ENCODE measurements at places on chromosomes 16 and 17.

DNA sequence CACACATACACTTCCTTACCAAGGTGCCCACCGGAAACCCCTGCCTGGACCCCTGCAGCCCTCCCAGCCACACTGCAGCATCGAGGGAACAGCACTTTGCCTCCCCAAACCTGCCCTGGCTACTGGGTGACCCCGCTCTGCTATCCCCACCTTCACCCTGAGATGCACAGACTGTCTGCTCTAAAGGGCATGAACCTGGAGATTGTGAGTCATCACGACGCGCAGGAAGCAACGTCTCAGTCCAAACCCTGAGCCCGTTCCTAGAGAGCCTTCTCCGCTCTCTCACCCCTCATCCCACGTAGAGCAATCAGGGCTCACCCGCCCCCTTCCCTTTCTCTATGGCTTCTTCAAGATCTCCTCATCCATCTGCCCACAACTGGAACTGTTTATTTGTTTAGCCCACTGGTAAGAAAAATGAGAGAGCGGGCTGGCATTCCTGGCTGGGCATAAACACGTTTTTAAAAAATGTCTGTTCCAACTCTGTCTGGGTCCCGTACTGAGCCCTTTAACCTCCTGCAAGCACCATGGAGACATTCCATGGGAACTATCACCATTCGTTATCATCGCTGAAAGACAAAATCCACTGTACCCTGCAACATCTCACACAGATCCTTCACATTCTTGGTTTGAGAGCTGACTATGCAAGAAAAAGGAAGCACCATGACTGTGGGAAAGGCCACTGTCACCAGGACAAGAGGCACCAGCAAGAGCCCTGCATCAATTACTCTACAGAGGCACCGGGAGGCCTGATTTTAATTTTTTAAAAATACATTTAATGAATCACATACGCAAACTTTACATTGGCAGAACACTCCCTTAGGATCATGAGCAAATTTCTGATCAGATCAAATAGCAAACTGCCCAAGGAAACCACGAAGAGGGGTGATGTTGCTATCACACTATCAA is 28.2 kb downstream of the ZFHX3 start:
- DNase-seq, result peak; percentile 61

- DNase-seq, result no peak
Measured at GRCh38 chr16:49504023-49504364, 130.4 kb downstream of the C16orf78 start.

- DNase-seq, result no peak
Measured at GRCh38 chr16:8583732-8584131, 6.6 kb downstream of the TMEM114 start.

DNA sequence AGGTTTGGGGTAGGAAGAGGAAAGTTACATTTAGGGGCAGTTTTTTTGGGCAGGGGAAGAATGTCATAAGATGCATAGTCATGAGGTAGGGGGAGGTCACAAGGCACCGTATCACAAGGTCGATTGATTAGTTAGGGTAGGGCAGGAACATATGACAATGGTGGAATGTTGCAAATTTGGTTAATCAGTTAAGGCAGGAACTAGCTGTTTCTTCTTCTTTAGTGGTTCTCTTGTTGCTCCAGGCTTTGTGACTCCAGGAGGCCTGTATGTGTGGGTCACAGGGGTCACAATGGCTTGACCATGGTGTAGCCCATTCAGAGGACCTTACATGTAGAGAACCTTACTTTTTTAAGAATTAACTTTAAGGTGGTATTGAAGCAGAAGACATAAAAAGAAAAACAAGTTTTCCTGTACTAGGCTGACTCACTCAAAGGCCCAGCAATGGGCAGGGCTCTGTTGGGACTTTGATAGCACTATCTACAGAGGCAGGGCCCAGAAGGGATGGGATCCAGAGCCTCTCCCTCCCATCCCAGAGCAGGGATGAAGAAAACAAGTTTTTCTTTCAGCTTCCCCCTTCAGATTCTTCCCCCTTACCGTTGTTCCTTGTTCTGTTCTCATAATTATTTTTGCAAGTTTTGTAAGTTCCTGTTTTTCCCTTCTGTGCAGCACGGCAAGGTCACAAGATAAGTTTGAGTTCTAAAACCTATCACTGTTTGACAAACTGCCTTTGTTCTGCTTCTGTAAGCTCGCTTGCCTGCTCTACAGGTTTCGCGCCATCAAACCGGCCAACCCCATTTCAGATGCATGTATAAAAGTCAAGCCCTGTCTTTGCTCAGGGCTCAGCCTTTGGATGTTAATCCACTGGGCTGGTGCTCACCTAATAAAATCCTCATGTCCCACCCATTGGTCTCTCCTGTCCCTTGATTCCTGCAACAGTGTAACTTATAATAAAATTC is 45.8 kb upstream of the ATF7IP2 start:
- DNase-seq, result no peak

GRCh38 chr17:15351925-15352324 is 10.5 kb upstream of the TEKT3 start:
- peak; percentile 37 for DNase-seq

- DNase-seq, result no peak
Measured at GRCh38 chr17:50468304-50469207, at the start of gene CHAD. Gene CHAD (minus strand): TSS chr17:50468880. CDS start chr17:50468813, 67 bp downstream.

- DNase-seq, result no peak
Measured at GRCh38 chr16:17287166-17287800, 183.5 kb downstream of the XYLT1 start.

GRCh38 chr16:23464196-23464595 is 11.2 kb upstream of the COG7 start:
- no peak for DNase-seq

- DNase-seq, result no peak
Measured at GRCh38 chr17:45030733-45031132, 20.7 kb downstream of the DCAKD start.

DNA sequence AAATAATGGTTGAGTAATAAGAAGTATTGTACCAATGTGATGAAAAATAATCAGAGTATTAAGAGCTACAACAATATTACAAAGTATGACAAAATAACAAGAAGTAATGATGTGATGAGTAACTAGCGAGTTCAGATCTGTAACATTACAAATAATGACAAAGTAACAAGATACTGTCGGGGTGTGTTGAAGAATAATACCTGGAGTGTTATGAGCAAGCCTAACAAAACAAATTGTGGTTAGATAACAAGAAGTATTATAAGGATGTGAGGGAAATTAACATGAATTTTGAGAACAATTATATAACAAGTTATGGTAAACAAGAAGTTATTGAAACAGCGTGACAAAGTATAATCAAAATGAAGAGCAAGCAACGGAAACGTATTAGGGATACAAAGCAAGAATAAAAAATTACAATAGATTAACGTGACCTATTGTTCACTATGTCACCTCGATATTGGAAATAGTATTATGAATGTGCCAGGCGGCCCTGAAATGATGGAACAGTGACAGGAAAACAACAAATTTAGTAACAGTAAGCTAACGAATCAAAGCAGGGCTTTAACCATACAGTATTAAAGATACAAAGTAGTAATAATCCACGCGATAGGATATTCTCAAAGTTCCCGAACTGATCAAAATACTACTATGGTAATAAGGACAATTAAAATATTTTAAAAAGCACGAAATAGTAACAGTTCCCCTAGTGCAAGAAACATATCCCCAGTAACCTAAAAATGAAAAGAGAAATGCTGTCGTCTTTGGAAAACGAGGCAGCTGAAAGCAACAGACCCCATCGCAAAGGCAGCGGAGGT is 1.6 kb downstream of the TBX4 start:
- DNase-seq, result no peak

GRCh38 chr16:77589071-77589765 is 133.1 kb upstream of the NUDT7 start:
- DNase-seq, result no peak

- no peak for DNase-seq
Measured at GRCh38 chr16:85245307-85246172, 133.3 kb upstream of the CIBAR2 start.

- no peak for DNase-seq
Measured at GRCh38 chr17:37841232-37841631, 83.0 kb upstream of the TBC1D3K start.

- no peak for DNase-seq
Measured at GRCh38 chr17:50117202-50118051, 12.5 kb downstream of the SAMD14 start.

- DNase-seq, result peak; percentile 5
Measured at GRCh38 chr16:22787466-22788192, 26.3 kb upstream of the HS3ST2 start.

DNA sequence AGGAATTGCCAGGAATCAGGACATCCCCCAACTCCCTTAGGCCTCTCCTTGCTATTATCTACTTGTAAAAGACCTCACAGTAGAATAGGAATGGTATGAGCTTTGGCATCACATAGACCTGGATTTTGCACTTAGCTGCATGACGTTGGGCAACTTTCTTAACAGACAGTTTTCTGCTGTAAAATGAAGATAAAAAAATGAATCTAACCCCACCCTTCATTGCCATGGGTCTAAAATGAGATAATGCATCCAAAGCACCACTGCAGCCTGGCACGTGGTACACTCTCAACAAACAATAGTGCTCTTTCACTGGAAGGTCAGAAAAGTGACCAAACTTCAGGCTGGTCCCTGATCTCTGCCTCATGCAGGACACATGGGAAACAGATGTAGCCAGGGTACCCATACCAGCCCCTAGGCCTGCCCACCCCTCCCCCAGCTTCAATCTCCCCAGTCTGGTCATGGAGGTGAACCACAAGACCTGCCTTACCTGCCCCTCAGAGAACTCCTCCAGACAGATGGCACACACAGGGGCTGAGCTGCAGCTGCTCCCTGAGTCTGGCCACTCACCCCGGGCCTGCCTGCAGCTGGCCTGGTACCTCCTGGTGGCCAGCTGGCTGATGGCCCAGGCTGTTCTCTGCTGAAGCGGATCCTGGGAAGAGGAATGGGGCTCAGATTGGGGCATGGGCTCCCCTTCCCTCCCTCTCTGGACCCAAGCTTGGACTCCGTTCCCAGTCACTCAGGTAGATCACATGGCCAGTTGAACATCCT is 8.5 kb upstream of the SUPT4H1 start:
- DNase-seq, result no peak

DNA sequence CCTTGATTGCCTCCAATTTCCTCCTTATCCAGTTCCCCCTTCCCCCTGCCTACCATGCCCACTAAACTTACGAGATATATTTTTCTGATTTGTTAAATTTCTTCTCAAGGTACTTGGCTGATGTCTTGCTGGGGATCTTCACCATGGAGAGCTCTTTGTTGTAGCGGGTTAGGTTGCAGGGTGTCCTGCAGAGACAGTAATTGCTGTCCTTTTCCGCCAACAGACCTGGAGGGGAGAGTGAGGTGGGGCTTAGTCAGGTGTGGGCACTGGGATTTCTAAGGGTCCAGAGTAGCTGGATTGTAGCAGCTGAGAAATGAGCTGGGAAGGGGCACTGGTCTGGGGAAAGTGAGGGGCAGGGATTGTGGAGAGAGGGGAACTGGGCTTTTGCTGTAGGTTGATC is 32.1 kb downstream of the SPACA3 start:
- DNase-seq, result no peak

- no peak for DNase-seq
Measured at GRCh38 chr17:49452201-49452600, 37.5 kb upstream of the PHB1 start.

GRCh38 chr16:89034971-89035668 is 58.1 kb upstream of the CBFA2T3 start:
- no peak for DNase-seq

GRCh38 chr17:45410144-45411091 is 22.3 kb downstream of the ARHGAP27 start:
- no peak for DNase-seq

DNA sequence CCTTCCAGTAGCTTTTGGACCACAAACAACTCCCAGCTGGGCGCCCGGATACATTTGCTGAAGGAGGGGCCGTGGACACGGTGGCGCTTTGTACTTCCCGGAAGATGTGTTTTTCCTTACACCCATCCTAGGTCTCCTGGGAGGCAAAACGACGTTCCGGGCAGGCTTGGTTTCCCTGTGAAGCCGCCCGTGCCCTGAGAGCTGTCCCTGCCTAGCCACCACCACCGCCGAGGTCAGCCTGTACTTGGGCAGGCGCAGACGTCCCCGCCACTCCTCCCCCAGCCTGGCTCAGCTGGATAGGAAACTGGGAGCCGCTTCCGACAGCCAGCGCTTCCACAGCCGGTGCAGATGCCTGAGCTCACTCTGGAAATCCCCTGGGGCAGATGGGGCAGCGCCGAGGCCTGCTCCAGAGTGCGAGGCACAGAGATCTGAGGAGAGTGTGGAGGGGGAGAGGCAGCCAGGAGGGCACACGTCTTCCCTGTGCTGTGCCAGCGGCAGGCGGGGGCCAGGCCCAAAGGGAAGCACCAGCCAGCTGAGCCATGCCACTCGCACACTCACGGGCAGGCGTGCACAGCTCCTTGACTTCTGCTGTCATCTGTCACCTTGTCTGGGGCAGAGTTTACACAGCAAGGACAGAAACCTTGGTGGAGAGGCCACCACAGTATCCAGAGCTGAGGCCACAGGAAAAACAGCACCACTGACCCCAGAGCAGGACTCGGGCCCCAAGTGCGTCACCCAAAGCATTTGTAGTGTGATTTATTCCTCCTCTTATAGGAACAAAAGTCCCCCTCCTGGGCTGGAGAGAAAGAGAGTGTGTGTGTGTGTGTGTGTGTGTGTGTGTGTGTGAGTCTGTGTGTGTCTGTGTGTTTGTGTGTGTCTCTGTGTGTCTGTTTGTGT is 3.0 kb downstream of the RHBDF2 start:
- no peak for DNase-seq

DNA sequence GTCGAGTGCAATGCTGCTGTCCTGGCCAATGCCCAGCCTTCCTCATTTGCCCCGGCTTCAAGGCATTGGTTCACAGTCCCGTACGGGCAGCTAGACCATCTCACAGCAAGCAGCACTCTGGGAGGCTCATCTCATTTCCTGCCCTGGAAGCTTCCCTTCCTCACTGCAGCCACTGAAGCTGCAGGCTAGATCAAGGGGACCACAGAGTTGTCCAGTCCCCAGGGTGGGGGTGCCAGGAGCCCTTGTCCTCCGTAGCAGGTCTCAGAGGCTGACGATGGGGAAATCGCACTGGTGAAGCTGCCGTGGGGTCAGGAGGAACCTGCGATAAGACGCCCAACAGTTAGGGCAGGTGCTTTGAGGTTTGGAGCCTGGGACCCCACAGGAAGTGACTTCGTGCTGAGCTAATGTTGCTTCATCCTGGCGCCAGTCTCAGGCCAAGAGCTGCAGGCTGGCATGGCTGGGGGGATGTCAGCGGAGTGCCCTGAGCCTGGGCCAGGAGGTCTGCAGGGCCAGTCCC is at the start of gene SPNS3:
SPNS3 (plus strand) TSS at position 426 of the 517 bp plus-strand sequence; CDS start at position 454, 28 bp downstream.
- DNase-seq, result no peak

DNA sequence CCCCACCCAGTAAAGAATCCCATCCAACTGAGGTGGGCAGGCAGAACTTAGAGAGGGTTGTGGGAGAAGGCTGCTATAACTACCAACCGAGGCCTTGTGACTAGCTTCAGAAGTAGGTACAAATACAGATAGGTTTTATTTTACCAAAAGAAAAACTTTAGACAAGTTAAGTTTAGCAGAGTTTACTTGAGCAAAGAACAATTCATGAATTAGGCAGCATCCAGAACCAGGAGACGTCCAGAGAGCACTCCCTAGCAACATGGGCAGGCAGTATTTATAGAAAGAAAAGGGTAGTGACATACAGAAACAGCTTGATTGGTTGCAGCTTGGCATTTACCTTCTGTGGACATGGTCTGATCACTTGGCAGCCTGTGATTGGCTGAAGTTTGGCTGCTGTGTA is 42.1 kb downstream of the SLFN5 start:
- no peak for DNase-seq
